ENCODE measurements at places on chromosomes 2 and 18.

DNA sequence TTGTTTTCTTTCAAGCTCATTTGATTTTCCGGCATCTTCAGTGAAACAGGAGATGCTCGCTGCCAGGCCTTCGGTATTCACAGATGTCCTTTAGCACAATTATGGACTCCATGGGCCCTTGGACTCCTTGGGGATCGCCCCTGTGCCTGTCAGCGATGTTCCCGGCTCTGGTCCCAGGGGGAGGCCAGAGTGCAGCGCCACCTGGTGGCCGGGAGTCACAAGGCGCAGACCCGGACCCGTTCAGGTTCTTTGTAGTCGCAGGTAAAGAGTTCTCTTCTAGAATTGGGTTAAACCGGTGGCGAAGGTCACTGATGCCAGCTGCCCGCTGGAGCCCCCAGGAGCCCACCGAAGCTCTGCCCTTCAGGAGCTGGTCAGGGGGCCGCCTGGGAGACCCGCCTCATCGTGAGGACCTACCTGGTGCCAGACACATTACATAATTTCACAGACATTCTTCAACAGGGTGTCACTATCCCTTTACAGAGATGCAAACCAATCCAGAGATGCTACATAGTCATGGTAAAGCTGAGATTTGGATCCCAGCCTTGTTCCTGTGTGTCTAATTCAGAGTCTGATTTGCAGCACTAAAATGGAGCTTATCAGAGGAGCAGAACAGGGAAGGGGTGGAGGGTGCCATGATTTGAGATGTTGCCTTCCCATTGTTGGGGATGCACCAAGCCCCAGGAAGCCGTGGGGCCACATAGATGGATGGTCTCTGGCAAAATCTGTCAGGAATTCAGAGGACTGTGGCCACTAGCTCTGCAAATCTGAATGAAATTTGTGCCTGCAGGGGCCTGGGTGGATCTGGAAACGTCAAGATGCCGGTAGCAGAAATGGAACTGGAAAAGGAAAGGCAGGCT, 6.0 kb upstream of the INPP5D start:
- no peak for DNase-seq

- no peak for DNase-seq
Measured at GRCh38 chr18:23416298-23416697, 36.8 kb upstream of the RIOK3 start.

- DNase-seq, result no peak
Measured at GRCh38 chr2:240720686-240721595, 29.3 kb downstream of the AQP12A start.

DNA sequence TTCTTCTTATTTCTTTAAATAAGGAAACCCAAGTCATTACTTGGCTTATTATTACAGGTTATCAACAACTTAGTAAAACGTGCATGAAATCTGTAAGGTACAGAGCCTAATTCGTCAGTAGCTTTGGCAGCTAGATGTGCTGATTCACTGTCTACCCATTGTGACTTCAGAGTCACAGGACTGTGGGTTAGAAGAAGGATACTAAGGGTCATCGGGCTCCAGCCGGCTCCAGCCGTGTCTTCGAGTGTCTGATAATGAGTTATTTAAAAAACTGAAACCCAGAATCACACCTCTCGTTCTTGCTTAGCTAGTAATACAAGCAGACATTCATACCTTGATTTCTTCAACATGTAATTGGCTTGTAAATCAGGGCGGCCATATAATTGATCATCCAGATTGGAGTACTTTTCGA, 170.5 kb downstream of the FMNL2 start:
- no peak for DNase-seq

DNA sequence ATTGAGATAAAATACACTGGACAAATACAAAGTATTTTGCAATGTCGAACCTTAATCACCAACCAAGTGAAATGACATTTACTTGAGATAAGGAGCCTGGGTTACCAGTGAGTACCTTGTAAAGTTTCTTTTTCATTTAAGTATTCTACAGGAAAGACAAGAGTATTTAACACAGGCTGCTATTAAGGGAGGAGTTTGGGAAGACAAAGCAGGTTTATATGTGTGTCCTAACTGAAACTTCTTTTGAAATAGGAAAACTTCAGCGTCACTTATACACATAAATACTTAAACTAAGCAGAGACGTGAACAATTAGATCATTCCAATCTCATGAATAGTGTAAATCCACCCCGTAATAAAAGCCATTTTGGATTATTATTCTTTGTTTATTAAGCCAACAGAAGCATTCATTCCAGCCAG, 126.7 kb upstream of the CYP26B1 start:
- DNase-seq, result no peak

Measured in muscle of arm (tissue), 14 donors.